ENCODE measurements at places on chromosomes 12 and 14.

- peaks cover 26% of the 10 kb centered on the region for H3K4me1 ChIP-seq
- no peaks in the 10 kb centered on the region for H3K36me3 ChIP-seq
Observed at GRCh38 chr14:34081101-34081575, 130.3 kb upstream of the EGLN3 start.

DNA sequence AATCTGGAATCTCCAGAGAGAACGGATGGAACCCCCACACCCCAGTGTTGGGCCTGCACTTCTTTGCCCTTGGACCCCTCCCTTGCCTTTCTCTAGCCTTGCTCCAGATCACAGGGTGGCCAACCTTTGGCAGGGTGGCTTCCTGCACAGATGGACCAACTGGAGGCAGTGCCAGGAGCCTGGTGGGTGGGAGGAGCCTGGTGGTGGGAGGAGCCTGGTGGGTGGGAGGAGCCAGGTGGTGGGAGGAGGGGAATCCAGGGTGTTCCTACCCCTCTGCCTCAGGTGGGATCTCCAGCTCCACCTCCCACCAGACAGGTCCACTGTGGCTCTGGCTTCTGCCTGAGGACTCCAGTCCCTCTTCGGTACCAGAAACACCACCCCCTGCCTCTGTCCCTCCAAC, 15.0 kb upstream of the ORAI1 start:
- H3K4me3 ChIP-seq: no peak overlapping the region
- H3K4me1 ChIP-seq: peaks cover 13% of the 10 kb centered on the region
- H3K36me3 ChIP-seq: no peaks in the 10 kb centered on the region
- no peak for DNase-seq
- H3K27ac ChIP-seq: no peak overlapping the region
- H3K27me3 ChIP-seq: no peaks in the 10 kb centered on the region

- H3K27ac ChIP-seq: peak overlapping the region; percentile 91
- peak overlapping the region; percentile 71 for H3K4me3 ChIP-seq
- no peak for DNase-seq
Observed at GRCh38 chr12:131929581-131930456, 743 bp downstream of the PUS1 start.

DNA sequence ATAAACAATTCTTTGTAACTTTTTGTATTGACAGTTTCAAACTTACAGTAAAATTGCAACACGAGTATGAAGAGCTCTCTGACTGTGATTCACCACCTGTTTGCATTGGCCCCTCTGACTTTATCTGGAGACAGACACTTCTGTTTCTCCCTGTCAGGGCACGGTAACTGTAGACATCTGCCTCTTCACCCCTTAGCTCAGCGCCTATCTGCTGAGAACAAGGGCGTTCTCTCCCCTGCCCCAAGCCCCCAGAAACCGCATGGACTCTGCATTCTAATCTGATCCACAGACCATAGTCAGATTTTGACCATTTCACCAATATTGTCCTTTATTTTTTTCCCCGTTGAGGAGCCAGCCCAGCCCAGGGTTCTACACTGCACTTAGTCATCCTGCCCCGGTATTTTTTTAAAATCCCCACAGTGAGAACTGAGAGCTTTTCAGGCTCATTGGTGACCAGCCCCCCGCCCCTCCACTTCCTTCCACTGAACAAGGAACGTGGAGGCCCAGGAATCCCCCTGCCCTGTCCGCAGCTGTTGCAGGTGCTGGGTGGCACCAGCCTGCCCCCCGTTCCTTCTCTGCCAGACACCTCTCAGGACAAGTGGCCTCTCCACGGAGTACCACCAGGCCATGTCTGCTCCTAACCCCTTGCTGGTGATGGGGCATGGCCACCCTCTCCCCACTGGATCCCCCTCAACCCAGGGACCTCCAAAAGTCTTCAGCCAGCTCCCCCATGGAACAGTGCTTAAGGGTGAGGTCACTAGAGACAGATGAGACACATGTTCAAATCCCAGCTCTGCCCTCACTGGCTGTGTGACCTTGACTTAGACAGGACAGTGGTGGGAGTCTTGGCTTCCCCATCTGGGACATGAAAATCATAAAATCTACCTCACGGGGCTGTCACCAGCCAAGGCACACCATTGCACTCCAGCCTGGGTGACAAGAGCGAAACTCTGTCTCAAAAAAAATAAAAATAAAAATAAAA, 11.2 kb downstream of the RHOF start:
- no peaks in the 10 kb centered on the region for H3K36me3 ChIP-seq
- peak; percentile 23 for DNase-seq
- no peaks in the 10 kb centered on the region for H3K27me3 ChIP-seq

GRCh38 chr12:85060916-85061315, 24.8 kb downstream of the LRRIQ1 start:
- H3K27ac ChIP-seq: no peak overlapping the region
- H3K4me1 ChIP-seq: no peaks in the 10 kb centered on the region
- no peak for DNase-seq

DNA sequence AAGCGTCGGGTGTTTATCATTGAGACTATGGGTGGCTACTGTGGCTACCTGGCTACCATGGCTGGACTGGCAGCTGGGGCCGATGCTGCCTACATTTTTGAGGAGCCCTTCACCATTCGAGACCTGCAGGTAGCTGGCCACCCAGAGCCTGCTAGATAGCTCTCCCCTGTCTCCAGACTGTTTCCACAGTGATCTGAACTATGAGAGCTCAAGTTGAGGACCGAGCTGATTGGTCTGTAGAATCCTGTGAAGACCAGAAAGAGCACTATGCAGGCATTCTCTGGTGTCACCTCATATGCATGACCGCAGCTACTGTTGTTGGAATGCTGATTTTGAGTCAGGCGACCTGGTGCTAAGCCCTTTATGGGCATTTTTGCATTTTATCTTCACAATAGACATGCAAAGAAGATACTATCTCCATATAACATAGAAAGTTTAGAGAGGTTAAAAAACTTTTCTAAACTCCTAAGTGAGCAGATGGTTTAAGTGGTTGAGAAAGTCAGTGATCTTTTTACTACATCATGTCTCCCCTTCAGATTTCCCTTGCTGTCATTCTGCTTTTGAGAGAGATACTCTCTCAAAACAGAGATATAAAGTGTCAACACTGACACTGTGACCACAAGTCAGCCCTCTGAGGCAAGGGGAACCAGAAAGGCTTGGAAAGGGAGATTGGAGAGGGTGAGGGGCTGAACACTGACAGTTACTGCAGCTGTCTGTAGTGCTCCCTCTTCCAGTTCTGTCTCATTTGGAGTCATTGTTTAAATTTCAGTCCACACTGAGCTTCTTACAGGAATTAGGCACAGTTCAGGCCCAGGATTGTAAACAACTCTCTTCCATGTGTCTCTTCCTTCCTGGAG, 14.3 kb downstream of the ASB8 start:
- no peak overlapping the region for H3K27ac ChIP-seq
- no peak overlapping the region for H3K4me3 ChIP-seq
- no peak for DNase-seq
- H3K4me1 ChIP-seq: peaks cover 6% of the 10 kb centered on the region
- no peaks in the 10 kb centered on the region for H3K27me3 ChIP-seq

DNA sequence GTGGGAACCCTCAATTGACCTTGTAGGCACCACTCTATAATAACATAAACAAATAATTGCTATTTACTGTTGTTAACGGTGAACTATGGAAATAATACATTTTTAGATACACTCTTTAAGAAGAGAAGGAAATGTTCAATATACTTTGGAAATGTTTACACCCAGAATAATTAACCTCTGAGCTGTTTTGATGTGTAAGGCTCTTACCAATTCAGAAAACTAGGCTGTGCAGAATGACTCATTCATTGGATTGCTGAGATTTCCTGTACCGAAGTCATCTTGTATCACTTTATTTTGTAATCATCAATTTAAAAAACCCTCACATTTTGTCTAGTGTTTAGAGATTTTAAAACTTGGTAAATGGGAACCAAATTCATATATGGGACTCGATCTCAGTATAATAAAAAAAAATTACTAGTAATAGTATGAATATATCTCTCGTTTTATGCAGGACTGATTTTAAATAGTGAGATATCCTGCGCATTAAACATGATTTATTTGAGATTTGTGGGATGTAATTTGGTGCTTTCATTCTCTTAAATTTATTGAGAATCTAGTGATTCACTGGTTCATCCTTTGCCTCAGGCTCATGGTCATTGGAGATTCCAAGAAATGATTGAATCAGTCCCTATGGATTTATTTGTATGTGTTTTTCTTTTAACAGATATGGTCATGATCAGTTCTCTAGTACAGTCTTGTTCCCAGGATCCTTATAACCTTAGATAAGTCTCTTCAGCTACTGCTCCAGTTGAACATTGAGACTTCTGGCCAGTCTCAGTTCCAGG, 3.9 kb downstream of the SAMD4A start:
- H3K36me3 ChIP-seq: no peaks in the 10 kb centered on the region
- peaks cover 70% of the 10 kb centered on the region for H3K4me1 ChIP-seq
- no peak overlapping the region for H3K4me3 ChIP-seq
- no peaks in the 10 kb centered on the region for H3K27me3 ChIP-seq

DNA sequence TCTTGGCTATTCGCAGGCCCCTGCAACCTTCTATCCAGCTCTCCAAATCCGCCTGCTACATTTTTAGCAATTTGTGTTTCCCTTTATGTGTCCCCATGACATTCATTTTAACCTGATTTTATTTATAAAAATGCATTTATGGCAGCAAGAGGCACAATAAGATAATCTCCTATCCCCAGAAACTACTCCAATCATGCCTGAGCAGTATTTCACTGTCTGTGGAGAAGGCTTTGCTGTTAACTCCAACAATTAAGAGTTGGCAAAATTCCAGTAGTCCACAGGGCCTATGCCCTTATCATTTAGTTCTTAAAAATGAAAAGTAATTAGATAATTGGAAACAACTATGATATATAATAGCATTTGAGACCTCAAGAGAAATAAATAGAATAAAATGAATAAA, 462.4 kb downstream of the TRHDE start:
- H3K36me3 ChIP-seq: no peaks in the 10 kb centered on the region
- DNase-seq: no peak
- no peak overlapping the region for H3K27ac ChIP-seq
- H3K4me1 ChIP-seq: no peaks in the 10 kb centered on the region
- H3K27me3 ChIP-seq: no peaks in the 10 kb centered on the region

DNA sequence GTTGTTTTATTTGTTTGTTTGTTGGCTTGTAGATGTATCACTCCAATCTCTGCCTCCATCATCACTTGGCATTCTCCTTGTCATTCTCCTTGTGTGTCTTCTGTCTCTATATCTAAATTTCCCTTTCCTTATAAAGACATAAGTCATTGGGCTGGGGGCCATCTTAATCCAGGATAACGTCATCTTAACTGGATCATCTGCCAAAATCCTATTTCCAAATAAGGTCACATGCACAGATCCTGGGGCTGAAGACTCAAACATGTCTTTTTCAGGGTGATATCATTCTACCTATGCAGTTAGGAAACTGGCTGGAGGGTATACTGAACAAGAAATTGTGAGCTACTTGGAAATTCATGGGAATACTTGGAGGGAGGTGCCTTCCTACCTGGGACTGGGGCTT, 8.7 kb upstream of the CCDC60 start:
- H3K4me3 ChIP-seq: no peak overlapping the region
- DNase-seq: no peak
- H3K4me1 ChIP-seq: peaks cover 7% of the 10 kb centered on the region
- no peak overlapping the region for H3K27ac ChIP-seq
- H3K36me3 ChIP-seq: no peaks in the 10 kb centered on the region

- no peak overlapping the region for H3K4me3 ChIP-seq
- H3K27me3 ChIP-seq: peaks cover 14% of the 10 kb centered on the region
Observed at GRCh38 chr14:104130974-104131651, 7.3 kb upstream of the KIF26A start.

GRCh38 chr14:75147423-75148071, 20.7 kb upstream of the NEK9 start:
- H3K27me3 ChIP-seq: no peaks in the 10 kb centered on the region
- peak overlapping the region; percentile 91 for H3K27ac ChIP-seq
- peaks cover 22% of the 10 kb centered on the region for H3K36me3 ChIP-seq
- no peak for DNase-seq
- peak overlapping the region; percentile 4 for H3K4me3 ChIP-seq

GRCh38 chr12:48361664-48362339, 11.1 kb upstream of the ZNF641 start:
- no peak overlapping the region for H3K4me3 ChIP-seq
- H3K36me3 ChIP-seq: no peaks in the 10 kb centered on the region
- no peak for DNase-seq
- no peaks in the 10 kb centered on the region for H3K4me1 ChIP-seq

GRCh38 chr12:104223712-104224111, 8.1 kb downstream of the TXNRD1 start:
- H3K4me3 ChIP-seq: no peak overlapping the region
- H3K4me1 ChIP-seq: peaks cover 14% of the 10 kb centered on the region
- no peaks in the 10 kb centered on the region for H3K27me3 ChIP-seq
- no peak overlapping the region for H3K27ac ChIP-seq

DNA sequence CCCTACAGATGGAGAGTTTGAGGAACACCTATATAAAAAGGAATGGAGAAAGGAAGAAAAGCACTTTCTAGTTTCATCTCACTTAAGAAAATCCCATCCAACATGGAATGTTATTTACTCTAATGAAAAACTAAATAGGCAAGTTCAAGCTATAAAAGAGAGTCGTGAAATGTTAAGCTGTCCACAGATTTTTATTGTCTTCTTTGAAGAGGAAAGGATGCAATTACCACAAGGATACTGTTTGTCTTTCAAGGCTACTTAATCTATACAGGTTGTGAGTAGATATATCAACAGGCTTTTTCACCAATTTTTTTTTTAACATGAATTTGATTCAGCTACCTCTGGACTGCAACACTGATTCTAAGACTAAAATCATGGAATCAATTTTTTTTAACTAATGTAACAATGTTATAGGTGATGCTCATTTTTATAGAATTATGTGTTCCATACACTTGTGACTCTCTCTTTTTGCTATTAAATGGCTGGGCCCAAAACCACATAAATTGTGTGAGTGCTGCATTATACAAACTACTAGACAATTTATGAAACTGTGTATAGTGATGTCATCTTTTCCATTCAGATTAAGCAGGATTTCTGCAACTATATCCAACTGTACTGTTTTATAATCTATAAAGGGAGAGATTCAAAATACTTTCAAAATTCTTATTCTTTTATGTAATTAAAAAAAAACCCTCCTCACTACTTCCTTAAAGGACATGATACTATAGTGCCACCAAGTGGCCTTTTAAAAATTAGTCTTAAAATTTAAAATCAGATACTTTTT, 26.8 kb upstream of the BMAL2 start:
- no peaks in the 10 kb centered on the region for H3K4me1 ChIP-seq
- no peak overlapping the region for H3K4me3 ChIP-seq
- H3K36me3 ChIP-seq: peaks cover 94% of the 10 kb centered on the region
- H3K27me3 ChIP-seq: no peaks in the 10 kb centered on the region

- DNase-seq: no peak
- no peaks in the 10 kb centered on the region for H3K27me3 ChIP-seq
- H3K4me3 ChIP-seq: no peak overlapping the region
- no peaks in the 10 kb centered on the region for H3K4me1 ChIP-seq
Observed at GRCh38 chr12:89825591-89826449, 117.2 kb upstream of the ATP2B1 start.

Data from heart left ventricle (tissue), 16 donors.